ENCODE measurements at places on chromosomes 7 and 10.

- no peak for DNase-seq
Observed at GRCh38 chr10:110034596-110034995, 26.8 kb downstream of the ADD3 start.

- DNase-seq, result no peak
Observed at GRCh38 chr7:105567821-105568220, 13.5 kb downstream of the EFCAB10 start.

GRCh38 chr10:30215141-30215540, 133.9 kb downstream of the MTPAP start:
- DNase-seq, result no peak

DNA sequence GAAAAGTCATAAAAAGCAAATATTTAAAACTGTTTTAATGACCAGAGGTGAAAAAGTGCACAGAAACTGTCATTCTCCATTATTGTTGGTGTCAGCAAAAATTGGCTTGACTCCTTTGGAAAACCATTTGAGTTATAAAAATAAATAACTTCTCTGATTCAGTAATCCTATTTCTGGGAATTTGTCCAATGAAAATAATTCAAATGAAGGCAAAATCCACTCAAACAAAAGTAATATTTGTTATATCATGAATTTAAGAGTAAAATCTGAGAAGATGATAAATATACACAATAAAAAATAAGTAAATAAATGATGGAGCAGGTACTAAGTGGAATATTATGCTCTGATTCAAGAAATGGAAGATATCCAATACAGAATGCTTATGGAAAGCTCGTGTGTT, 326.6 kb upstream of the KLF6 start:
- DNase-seq, result no peak

GRCh38 chr10:66772548-66773471, 153.0 kb upstream of the LRRTM3 start:
- no peak for DNase-seq

Data from stimulated activated CD4-positive, alpha-beta T cell treated with anti-CD3 and anti-CD28 coated beads, Interleukin-2, amount 100 ng/mL, for 4 hours (primary cell).